Type B pancreatic cell (in vitro differentiated cells): ENCODE measurements at places on chromosomes 4 and X.

DNA sequence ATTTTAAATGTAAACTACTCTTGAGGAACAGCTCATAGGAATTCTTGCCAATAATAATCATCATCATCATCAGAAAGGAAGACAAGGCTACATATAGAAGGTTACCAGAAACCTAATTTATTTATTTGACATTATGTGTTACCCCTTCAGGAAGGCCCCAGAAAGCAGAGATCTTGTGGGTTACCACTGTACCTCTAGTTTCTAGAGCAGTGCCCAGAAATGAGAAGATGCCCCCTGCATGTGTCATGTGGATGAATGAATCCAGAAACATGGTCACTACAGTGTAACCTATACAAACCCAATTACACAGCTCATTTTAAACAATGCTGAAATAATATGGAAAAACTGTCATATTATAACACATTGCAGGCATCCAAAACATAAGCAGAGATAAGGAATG lies 70.4 kb downstream of the ARAP2 start:
- DNase-seq: no peak

- no peak for DNase-seq
Observed at GRCh38 chr4:65880594-65880993, 210.3 kb upstream of the EPHA5 start.

GRCh38 chr4:168758351-168758876 lies 251.6 kb downstream of the CBR4 start:
- no peak for DNase-seq

- no peak for DNase-seq
Observed at GRCh38 chr4:172083272-172083671, 270.1 kb downstream of the GALNTL6 start.

DNA sequence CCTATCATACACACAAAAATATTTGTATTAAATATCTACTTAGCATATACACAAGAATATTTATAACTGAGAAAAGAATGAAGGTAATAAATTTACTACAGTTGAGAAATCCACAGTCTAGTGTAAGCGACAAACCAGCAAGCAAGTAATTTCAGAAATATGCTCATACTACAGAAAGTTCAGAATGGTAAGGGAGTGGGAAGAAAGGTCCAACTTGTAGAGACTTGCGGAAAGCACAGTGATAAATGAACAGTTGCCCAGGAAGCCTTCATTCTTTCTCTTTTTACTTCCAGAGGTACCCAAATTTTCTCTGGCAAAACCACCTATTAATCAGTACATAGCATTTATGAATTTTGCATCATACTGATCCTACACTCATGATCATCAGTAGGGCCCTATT lies 438.1 kb upstream of the PCDH10 start:
- no peak for DNase-seq

DNA sequence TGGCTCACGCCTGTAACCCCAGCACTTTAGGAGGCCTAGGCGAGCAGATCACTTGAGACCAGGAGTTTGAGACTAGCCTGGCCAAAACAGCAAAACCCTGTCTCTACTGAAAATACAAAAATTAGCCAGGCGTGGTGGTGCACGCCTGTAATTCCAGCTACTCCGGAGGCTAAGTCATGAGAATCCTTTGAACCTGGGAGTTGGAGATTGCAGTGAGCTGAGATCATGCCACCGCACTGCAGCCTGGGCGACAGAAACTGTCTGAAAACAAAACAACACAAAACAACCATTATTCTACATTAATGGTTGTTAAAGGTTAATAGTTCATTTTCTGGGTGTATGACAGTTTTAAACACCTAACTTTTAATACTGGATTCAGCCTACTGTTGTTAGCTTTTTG lies 1.6 kb upstream of the SMARCA5 start:
- DNase-seq: no peak

DNA sequence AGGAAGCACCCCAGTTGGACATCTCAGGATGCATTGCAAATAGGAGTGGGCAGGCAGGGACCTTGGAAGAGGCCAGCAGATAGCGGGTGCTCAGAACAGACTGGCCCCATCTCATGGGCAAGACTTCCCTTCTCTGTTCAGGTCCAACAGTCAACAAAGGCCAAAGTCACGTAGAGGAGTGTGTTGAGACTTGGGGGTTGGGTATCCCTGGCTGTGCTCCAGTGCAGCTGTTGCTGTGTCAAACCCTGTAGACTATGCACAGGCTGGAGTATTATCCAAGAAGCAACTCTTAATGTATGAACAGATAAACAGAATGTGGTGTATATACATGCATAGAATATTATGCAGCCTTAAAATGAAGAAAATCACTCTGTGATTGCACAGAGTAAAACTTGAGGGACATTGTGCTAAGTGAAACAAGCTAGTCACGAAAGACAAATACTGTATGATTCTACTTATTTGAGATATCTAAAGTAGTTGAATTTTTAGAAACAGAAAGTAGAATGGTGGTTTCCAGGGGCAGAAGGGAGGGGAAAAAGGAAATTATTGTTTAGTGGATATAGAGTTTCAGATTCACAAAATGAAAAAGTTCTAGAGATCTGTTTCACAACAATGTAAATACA lies 192.1 kb upstream of the LCORL start:
- no peak for DNase-seq

- no peak for DNase-seq
Observed at GRCh38 chr4:56086561-56086960, 137.8 kb downstream of the CEP135 start.

- DNase-seq: no peak
Observed at GRCh38 chr4:53863736-53864365, 200.6 kb downstream of the CHIC2 start.

DNA sequence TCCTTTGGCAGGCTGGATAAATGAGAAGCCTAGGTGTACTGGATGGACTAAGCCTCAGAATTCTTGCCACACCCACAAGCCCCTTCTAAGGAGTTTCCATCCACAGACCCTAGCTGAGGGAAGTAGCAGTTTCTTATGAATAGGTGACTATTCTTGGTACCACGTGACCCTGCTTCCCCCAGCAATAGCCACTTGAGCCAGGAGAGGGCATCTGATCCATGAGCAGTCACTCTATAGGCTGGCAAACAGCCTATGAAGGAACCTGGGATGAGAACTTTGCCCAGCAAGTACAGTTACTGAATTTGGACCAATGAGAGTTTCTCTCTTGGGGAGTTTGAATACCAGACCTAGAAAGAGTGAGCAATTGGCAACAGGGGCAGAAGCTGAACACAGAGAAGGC lies 84.0 kb downstream of the RTL9 start:
- DNase-seq: no peak

- no peak for DNase-seq
Observed at GRCh38 chr4:176611381-176611780, 181.3 kb downstream of the VEGFC start.

- no peak for DNase-seq
Observed at GRCh38 chr4:147968641-147969040, 236.8 kb downstream of the ARHGAP10 start.

GRCh38 chrX:95539041-95539440 lies 1145.6 kb upstream of the DIAPH2 start:
- DNase-seq: no peak

GRCh38 chr4:95674521-95674981 lies 125.8 kb upstream of the UNC5C start:
- DNase-seq: no peak

GRCh38 chr4:55075823-55076716 lies 49.3 kb downstream of the KDR start:
- no peak for DNase-seq

DNA sequence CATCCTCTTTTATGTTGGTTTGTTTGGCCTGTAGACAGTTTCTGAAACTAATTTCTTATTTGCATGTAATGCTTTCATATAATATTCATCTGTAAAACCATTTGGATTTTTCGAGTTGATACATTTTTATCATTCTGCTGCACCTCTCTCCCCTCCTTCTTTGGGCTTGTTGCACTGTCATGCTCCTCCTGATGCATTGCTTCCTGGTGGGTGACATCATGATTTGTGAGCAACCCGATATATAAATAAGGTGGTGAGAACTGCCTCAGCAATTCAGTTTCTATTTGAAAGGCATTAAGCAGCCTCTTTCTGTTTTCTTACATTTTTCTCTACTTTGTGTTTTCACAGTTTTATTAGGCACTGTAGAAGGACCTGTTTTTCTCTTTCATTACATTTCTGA lies 515.7 kb downstream of the RPA4 start:
- DNase-seq: no peak

- DNase-seq: no peak
Observed at GRCh38 chr4:8688908-8689445, 96.4 kb downstream of the CPZ start.

- DNase-seq: no peak
Observed at GRCh38 chrX:50327235-50327634, 122.7 kb downstream of the CCNB3 start.

DNA sequence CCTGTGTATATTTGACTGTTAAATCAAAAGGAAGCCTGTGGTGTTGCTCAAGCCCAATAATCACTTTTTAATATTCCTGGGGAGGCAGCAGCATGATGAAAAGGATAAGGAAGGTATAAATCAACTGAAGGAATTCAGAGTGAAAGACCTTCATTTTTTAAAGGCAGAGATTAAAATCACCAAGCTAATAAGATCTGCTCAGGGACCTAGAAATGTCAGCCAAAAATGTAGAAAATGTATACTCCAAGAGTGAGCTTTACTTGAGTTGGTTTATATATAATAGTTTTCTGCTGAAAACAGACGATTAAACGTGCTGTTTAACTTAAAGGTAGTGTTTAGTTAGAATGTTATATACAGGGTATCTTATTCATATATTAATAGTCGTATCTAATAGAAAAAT lies 549.3 kb downstream of the IQCM start:
- no peak for DNase-seq

DNA sequence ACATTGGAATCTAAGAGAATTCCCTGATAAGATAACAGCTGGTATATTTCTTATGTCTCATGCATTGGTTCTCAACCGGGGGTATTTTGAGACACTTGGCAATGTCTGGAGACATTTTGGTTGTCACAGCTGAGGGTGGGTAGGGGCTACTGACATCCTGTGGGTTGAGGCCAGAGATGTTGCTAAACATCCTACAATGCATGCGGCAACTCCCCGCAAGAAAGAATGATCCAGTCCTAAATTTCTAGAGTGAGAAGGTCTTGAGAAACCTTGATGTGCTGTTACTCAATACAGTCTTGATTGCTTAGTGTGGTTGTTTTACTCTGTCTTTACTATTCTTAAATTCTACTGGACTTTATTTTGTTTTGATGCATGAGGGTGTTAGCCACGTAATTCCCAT lies 287.2 kb downstream of the FRMPD4 start:
- DNase-seq: no peak

DNA sequence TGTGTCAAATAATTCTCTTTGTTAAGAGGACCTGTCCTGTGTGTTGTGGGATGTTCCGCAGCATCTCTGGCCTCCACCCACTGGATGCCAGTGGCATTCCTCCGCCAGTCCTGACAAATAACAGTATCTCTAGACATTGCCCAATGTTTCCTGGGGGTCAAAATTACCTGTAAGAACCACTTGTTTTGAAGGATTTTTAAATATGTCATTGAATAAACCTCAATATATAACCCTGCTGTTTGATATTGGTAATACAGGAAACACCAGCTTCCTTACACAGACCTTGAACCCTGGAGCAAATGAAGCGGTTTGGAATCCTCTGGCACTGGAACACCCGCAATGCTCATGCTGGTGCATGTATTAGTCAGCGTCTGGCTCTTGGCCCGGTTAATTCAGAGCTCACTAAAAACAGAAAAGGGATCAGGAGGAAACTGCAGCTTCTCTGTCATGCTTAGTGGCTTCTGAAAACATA lies 101.3 kb downstream of the TBL1X start:
- no peak for DNase-seq
